CD4-positive, CD25-positive, alpha-beta regulatory T cell (primary cell): ENCODE measurements at places on chromosomes 12 and 14.
A peak's percentile ranks its signal among the peaks of the same experiment; 100 is the strongest.

GRCh38 chr12:6604259-6605029 lies 2.7 kb downstream of the CHD4 start:
- no peak for DNase-seq

DNA sequence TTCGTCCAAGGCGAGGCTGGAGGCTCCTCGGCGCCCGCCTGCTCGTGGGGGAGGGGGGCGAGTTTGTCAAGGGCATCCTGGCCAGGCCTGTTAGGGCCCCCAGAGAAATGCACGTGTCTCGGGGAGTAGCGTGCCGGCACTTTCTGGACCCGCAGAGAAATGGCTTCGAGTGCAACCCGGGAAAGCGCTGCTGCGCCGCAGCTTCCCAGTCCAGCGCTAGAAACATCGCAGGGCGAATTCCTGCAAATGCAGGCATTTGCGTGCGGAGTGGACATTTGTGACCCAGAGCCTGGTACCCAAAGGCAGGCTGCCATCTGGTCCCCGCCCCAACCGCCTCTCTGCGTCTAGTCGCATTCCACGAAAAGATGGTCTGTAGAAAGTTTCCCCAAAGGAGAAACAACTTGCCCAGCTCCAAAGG lies 756 bp downstream of the LGR5 start:
- no peak for DNase-seq

DNA sequence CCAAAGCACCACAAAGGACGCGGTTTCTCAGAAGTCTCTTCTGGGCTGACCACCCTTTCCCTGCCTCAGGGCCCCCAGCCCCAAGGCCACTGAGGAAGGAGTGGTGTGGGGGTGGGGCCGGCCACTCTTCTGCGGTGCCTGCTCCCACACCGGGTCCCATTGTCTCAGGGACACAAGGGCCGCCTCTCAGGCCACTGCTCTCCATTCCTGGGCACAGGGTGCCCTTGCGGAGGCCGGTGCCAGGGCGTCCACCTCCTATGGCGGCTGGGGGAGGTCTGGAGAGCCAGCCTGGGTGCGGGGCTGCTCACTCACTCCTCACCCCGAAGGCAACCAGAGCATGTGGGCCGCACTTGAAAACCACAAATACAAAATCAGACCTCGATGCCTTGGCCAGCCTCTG lies 44.1 kb downstream of the PRIMA1 start:
- no peak for DNase-seq

DNA sequence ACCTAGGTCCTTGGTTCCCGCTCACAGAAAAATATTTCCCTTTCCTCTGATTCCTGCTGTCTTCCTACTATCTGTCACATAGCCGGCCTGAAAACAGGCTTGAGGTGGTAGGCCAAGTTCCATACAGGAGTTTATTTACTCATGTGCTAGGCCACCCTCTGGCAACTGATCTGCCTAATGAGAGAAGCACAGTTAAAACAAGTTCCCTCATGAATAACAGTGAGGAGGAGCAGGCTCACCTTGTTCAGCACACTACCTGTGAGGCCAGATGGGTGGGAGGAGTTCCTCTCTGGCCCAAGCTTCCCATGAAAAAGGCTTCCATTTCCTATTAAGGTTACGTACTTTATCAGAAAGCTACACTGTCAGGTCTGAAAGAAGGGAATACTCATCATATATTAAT lies 206.0 kb downstream of the MYRFL start:
- no peak for DNase-seq

DNA sequence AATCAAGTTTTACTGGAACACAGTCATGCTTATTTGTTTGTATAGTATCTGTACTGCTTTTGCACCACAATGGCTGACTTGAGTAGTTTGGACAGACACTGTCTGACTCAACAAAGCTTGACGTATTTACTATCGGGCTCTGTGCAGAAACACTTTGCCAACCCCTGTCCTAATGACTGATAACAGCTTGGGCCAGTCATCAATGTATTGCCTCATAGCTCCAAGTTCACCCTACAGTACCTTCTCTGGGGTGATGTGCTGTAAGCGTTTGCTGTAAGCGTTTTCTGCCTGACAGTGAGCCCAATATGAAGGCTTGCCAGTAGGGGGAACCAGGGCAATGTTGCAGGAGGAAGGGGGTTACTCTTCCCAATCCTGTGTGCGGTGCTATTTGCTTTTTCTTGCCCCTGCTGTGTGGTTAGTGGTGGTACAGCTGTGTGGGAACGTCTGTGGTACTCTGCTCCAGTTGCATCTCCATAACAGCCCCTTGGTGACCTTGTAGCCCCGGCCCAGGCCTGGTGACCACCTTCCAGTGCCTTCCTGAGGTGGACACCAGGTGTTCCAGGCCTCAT lies 5.4 kb upstream of the CCDC177 start:
- peak; percentile 38 for DNase-seq

DNA sequence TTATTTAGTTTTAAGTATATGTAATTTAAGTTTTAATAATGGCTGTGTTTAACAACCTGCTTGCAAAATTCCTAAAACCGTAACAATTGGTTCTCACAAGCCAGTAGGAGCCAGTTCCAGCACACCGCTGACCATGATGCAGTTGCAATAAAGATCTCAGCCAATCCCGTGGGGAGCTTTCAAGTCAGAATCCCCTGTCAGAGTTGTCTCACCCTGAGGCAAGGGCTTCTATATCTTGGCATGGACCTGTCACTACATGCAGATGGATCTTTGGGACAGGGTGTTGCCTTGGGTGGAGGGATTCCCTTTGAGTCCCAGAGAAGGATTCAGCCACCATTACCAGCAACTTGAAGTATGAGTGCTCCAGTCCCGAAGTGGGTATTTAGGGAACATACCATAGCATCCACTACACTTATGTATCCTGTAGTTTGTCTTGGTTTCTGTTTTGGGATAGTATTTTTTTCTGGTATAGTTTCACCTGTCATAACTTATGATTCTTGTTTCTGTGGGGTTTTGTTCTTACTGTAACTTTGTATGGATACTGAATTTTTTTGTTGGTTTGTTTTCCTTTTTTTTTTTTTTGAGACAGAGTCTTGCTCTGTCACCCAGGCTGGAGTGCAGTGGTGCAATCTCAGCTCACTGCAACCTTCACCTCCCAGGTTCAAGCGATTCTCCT lies 30.1 kb upstream of the LIMA1 start:
- no peak for DNase-seq

DNA sequence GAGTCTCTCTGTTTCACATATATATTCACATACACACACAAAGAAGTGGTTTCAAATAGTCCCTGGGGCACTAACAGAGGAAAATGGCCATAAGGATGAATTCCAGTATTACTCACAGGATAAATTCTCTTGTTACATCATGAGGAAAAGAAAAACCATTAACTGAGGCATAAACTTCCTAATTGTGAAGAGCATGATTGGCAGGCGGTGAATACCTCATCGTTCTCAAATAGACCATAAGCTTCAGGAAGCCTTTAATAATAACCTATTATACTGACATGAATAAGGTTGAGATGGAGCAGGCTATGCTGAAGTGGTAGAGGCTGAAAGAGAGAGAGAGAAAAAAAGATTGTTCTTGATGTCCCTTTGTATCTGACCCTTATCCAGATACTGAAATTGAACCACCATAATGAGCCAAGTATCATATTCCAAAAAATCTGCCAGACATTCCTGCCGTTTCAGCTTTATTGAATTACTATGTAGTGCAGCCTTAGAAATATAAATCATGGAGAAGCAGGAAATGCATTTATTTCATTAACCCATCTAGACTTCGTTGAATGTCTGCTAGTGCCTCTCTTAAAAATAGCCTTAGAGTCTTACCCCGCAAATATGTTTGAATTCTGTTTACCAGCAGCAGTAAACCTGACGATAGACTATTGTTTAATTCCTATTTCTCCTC lies 86.8 kb downstream of the NUAK1 start:
- no peak for DNase-seq

GRCh38 chr14:99675382-99675835 lies 8.7 kb upstream of the CYP46A1 start:
- no peak for DNase-seq

DNA sequence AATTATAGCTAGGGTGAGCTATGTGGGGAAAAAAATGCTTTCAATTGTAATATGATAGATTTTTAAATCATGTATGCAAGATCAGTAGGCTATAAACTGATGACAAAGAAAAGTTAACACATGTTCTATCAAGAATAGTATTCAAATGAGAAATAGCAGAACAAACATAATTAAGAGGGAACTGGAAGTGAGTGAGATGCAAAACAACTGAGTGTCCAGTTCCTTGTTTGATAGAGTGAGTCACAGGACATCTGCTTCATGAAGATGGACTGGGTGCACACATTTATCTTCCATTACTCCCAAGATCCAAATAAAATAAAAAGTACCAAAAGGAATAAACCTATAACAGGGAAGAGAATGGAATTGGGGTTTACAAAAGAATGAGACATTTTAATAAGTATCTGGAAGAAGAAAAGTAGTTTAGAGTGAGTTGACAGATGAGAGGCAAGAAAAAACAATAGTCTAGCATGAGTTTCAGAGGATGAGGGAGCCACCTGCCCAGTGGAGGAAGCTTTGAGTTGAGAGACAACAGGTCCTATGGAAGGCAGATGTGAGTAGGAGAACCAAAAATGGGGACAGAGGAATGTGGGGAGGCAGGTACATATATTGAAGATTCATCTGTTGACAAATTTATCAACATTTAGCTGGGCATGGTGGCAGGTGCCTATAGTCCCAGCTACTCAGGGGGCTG lies 178.1 kb upstream of the ARHGAP5 start:
- no peak for DNase-seq

- no peak for DNase-seq
These were observed 242.1 kb upstream of the PWP1 start for GRCh38 chr12:107443320-107444090.

DNA sequence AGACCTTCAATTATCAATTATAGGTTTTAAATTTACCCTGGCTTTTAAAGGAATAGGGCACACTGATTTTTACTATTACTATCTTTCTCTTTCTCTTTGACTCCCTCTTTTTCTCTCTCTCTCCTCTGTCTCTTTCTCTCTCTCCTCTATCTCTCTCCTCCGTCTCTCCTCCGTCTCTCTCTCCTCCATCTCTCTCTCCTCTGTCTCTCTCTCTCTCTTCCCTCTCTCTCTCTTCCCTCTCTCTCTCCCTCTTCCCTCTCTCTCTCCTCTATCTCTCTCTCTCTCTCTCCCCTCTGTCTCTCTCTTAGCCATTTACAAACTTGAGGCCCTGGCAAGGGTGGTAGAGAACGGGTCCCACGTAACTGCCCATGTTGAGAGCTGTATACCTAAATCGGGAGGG lies 62.3 kb downstream of the LRIG3 start:
- no peak for DNase-seq

DNA sequence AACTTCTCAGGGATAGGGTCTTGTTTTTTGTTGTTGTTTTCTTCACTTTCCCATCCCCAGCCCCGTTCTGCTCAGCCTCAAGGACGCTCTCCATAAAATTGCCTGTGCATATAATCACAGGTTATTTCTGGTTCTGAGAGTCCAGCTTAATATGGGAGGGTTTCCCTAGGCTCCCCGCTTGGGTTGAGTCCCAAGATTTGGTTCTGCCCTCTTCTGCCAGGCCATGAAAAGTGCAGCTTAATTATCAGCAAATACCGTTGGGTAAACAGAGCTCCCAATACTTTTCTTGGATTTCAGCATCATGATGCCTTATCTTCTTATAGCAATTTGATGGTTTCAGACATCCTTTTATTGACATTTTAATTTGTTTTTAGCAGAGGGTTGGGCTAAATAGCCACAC lies 75.6 kb downstream of the GRIN2B start:
- DNase-seq = no peak

GRCh38 chr14:68692216-68692615 lies 100.7 kb downstream of the ZFP36L1 start:
- DNase-seq = no peak

DNA sequence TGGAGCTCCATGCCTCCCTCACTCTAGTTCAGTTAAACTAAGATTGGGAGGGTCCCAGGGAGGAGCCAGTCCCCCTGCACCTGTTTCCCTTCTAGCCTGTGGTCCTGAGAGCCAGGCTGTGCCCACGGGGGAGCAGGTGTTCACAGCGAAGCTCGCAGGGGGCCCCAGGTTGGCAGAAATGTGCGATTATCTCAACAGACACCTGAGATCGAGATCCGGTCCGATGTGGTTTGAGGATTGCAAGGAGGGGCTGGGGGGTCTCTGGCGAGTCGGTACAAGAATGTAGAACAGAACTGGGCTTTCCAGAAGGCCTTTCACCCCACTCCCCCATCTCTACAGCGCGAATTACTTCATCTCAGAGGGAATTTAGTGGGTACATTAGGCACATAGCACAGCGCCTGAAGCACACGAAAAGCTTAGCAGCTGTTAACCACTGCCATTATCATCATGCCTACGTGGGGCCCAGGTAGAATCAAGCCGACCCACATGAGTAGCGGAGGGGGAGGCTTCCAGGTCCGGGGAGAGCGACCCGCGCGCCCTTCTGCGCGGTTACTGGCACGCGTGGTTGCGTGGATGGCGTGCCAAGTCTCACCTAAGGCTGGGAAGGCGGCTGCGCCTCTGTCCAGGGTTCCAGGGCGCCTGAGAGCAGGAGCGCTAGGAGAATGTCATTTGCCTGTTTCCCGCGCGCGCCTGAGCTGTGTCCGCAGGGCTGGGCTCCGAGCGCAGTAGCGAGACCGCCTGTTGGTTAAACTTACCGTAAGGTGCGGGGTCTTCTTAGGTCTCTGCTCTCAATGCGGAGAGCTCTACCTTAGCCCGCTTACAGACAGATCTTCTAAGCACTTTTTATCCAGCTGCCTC lies 1539.5 kb upstream of the TMEM132C start:
- no peak for DNase-seq

- DNase-seq = no peak
These were observed 101.2 kb upstream of the SLC38A2 start for GRCh38 chr12:46473634-46474329.

DNA sequence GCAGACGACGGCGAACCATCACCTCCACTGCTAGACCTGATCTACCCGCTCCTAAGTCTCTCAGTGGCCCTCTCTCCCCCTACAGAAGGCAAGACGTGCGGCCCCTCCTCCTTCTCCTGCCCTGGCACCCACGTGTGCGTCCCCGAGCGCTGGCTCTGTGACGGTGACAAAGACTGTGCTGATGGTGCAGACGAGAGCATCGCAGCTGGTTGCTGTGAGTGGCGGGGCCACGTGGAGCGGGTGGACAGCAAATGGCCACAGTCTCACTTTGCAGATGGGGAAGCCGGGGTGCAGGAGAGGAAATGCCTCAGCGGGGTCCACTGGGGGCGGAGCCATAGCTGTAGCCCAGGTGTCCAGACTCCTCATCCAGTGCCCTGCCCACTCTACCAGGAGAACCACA lies 21.4 kb upstream of the NXPH4 start:
- no peak for DNase-seq

DNA sequence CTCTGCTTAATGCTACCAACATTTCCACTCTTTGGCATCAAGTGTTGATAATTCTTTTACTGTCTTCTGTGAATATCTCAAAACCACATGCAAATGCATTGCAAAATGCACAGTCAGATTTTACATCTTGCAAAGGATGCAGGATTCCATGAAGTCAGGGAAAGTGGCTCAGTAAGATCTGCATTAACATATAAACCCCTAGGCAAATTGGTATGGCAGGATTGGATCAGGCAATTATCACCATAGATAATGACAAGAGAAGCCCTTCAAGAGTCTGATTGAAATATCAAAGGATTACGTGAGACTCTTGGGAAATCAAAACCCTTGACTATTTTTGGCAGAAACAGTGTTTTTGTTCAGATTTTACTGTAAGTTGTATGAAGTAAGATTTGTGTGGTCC lies 71.0 kb downstream of the TMTC2 start:
- DNase-seq = no peak
